Substantia nigra (tissue), 51 donors: ENCODE measurements at places on chromosomes 11 and 22.

GRCh38 chr11:33919645-33920044 is 27.8 kb upstream of the LMO2 start:
- no peak for DNase-seq

- DNase-seq = no peak
These were observed 4.0 kb upstream of the HDAC10 start for GRCh38 chr22:50255099-50255498.

- DNase-seq = no peak
These were observed 79.0 kb downstream of the MYO7A start for GRCh38 chr11:77207019-77207485.

- DNase-seq = no peak
These were observed 11.1 kb downstream of the PLCB3 start for GRCh38 chr11:64262271-64263002.

- DNase-seq = no peak
These were observed 2.2 kb downstream of the SLC3A2 start for GRCh38 chr11:62882788-62883501.

DNA sequence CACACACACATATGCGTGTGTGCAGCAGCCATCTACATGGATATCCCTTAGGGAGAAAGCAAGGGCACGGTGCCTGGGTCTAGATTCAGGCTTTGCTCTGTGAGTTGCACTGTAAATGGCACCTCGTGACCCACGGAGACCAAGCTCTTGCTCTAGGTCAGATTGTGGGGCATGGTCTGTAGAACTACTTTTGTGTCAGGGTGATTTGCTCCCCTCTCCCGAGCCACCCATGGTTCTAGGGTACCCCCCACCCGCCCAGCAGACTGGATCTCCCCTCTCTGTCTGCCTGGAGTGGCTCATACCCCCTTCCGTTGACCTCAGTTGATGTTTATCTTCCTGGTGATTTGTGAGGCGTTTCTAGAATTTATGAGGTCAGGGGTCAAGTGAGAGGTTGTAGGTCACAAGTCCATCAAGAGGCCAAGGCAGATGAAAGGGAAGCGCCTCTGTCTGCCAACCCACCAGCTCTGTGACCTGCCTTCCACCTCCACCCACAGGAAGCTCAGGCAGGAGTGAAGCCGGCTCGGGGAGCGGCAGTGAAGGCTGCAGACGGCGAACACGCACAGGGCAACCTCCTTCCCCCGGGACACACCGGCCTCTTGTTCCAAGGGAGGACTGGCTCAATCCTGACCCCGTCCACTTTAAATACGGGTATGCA is 76.2 kb upstream of the TTLL12 start:
- no peak for DNase-seq

DNA sequence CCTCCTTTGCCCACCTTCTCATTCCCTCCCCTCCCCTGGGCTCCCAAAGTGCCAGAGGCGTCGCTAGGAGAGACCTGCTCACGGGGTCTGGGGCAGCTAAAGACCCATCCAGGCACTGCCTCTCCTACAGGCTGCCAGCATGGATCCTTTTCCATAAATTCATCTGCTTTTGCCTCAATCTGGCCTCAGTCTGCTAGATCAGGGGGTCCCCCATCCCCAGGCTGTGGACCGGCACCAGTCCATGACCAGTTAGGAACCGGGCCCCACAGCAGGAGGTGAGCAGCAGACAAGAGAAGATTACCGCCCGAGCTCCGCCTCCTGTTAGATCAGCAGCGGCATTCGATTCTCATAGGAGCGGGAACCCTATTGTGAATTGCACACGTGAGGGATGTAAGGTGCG is 12.3 kb downstream of the LTO1 start:
- no peak for DNase-seq

- no peak for DNase-seq
These were observed 2.4 kb downstream of the RASSF10 start for GRCh38 chr11:13011466-13012055.

GRCh38 chr11:93817426-93818348 is 32.7 kb downstream of the VSTM5 start:
- DNase-seq = no peak

- DNase-seq = no peak
These were observed 50.2 kb downstream of the JAM3 start for GRCh38 chr11:134119094-134119493.

DNA sequence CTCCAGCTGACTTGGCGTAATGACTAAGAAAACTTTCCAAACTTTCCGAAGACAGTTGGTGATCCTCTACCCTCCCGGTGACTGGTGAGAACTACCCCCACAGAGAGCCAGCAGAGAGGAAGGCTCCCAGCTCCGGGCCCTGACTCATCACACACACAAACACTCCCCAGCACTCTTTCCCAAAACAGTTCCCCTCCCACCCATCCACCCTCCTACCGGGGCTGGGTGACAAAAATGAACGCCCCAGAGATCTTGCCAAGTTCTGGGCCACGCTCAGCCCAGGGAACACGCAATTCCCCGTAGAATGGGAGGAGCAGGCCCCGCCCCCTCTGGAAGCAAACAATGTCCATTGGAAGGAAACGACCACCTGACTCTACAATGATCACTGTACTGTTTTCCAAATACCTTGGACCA is 21.3 kb upstream of the JAM3 start:
- DNase-seq = no peak

DNA sequence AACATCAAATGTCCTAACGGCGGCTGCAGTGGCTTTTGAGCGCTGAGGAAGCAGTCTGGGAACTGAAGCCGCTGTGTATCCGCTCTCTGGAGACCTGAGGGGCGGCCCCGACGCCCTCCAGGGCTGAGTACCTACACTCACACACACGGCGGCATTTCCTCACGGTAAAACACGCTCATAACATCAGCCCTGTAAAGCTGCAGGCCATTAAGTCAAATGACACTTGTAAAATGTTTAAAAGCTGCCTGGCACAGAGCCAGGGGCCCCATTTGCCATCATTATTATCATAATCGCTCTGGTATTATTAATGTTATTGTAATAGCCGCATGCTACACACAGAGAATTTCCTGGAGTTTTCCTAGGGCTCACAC is 5.1 kb downstream of the CARS1 start:
- DNase-seq = no peak

DNA sequence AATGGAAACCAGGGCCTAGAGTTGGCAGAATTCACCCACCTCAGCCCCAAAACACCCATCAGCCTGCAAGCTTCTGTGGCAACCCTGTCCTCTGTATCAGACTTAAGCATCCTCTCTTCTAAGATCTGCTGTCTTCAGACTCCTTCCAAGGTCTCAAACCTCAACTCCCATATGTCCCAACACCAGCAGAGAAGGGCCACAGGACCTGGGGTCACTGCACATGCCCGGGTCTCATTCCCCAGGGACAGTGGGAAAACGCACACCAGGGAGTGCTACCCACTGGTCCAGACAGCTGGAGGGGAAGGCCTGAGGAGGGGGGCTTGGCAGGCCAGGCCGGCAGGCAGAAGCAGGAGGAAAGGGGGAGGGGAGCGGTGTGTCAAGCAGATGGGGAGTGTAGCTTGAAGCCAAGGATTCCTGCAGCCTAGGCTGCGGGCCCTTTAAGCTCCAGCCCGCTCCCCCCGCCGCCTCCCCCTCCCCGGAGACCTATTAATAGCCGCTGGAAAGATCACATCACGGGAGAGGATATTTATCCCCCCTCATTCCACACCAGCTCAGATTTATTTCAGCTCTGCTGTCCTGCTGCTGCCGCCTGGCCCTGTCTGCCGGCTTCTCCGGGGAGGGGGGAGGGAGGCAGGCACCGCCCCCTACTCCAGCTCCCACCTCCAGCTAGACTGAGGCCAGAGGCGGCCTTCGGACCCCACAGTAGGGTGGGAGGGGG is 16.7 kb downstream of the BCL9L start:
- DNase-seq = peak; percentile 60

- no peak for DNase-seq
These were observed 267.2 kb upstream of the MTNR1B start for GRCh38 chr11:92702037-92702804.

DNA sequence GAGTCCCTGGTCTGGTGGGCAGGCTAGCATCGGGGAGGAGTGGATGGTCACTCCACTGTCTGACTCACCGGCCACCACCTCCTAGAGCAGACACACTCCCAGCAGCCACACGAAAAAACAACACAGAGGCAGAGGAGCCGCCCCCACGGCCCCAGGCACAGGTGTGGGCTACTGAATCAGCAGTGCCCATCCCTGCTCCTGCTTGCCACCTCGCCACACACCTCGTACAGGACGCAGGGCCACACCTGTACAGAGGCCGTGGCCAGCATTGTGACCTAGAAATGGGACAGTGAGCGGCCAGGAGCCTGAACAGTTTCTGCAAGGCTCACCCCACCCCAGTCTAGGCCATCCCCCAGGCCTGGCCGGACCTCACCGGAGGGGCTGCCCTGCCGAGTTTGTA is 14.0 kb downstream of the TRIM29 start:
- no peak for DNase-seq

DNA sequence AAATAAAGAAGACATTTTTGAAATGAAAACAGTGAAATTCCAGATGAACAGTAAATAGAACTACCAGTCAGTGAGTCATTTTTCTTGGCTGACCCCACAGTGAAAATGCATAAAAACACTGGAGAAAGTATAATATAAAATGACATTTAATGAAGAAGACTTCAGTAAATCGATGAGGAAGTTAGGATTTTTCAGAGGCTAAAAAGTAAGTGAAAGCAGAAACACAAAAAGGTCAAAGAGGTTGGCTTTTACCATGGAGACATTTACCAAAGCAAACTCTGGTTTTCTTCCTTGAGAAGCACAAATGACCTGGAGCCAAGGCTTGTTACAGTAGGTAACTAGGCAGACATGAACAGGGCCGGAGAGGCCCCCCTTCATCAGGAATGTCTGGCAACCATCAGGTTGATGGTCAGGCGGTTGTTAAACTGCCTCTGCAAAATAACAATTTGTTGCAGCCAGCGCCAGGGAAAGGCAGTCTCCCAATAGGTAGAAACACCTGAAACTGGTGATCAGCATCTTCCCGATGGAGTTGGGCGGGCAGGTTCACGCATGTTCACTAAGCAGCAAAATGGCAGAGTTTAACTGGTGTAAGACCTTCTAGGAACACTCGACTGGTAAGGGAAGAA is 16.7 kb upstream of the TMEM123 start:
- DNase-seq = no peak

- no peak for DNase-seq
These were observed 1.6 kb upstream of the ACY3 start for GRCh38 chr11:67651976-67652781.

GRCh38 chr11:131913267-131913666 is 542.9 kb downstream of the NTM start:
- DNase-seq = no peak

DNA sequence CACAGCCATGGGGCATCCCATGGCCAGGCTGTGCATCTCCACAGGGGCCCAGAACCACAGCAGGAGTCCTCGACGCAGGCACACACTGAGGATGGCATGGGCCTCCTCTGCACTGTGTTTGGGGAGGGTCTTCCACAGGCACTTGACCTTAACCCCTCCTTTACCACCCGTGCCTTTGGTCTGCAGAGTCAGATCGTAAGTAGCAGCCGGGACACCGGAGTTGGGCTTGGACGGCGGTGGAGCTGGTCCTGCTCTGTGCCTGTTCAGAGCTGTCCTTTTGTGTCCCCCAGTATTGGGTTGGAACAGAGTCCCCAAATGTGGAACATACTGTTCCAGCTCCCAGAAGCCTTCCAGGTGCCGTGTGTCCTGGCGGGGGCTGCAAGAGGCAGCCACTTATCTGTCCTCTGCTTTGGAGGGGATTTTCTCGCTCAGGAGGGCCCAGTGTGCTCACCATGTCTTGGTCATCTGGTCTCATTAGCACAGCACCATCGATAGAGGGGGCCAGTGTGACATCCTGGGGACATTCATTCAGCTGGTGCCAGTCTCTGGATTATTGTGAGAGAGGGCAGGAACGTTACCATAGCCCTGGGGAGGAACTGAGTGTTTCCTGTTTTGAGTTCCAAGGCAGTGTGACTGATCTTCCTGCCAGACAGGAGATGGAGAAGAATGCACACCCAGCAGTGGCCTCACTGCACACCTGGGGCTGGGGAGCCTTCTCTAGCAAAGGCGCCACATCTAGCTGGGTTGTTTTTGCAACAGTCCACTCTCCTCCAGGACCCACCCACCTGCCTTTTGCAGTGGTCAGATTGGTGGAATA is 12.4 kb downstream of the CRELD2 start:
- peak; percentile 72 for DNase-seq

DNA sequence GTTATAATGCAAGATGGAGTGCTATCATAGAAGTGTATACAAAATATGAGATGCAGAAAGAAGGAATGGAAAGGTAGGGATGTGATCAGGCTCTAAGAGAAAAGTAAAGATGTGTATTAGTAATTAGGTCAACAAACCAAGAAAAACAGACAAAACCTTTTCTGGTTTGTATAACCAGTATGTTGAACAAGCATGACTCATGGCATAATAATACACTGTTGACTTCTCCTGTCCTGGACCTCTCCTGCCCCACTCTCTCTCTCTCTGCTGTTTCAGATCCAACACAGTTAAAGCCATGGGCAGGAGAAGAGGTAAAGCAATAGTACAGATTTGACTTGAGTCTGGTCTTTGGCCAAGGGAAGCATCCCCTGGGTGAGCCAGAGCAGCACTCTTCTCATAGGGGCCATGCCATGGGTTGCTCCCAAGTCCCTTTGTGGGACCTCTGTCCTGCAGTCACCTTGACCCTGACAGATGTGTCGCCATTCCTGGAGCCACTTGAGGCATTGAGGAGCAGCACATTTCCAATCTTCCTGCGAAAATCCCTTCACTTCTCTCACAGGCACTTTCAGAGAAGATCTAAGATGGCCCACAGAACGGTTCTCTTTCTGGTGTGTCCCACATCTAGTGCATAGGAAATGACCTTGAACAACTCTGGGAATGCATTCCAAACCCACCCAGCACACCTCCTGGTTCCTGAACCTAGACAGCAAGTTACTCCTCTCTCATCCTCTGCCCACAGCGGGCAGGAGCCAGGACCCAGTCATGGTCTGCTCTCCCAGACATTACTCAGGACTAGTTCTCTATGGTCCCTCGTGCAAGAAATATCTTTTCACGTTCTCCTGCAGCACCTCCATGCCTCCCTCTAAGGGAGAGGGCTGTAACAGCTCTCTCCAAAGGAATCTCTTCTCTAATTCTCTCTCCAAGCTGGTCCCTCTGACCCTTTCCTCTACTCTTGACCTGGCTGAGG is 58.2 kb upstream of the PRSS23 start:
- no peak for DNase-seq
